ENCODE measurements at places on chromosomes 12 and 14.

- DNase-seq, result no peak
Observed at GRCh38 chr12:107558141-107558815, 127.3 kb upstream of the PWP1 start.

- DNase-seq, result no peak
Observed at GRCh38 chr14:26330982-26331381, 266.9 kb downstream of the NOVA1 start.

DNA sequence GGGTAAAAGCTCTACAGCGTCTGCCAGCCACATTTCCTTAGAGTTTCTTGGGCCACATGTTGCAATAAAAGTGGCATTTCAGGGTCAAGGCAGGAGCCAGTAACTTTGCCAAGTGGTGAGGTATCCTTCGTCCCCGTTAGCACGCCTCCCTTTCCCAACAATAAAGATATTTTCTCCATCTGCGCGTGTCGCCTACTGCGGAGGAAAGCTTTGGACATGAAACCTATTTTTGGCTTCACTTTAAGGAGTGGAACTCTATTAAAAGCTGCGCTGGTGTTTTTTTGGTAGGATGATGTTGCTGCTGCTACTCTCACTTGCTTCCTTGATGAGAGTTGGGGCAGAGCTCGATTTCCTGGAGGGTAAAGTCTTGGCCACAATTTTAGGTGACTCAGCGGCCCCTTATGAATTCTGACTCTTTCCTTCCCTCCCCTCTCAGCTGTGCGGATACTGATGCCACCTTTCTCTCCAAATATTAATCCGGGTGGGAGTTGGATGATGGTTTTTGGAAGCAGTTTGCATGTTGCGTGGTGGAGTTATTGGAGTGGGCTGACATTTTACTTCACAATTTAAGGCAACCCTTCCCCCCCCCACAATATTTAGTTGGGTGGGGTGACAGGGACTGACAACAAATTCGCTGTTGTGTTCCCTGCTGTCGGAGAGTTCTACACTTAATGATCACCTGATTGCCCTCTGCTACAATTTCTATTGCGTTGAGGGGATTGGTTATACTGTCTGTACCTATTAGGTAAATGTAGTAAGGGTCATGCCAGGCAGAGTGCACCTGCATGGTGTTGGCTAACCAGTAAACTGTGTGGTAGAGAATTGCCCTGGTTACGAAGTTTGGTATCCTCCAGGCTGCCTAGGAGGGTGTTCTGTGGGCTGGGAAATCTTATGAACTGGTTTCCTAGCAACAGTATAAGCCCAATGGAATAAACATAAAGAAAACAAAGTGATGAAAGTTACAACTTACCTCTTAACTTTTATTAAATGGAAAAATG, 1.1 kb downstream of the CCDC91 start:
- no peak for DNase-seq

DNA sequence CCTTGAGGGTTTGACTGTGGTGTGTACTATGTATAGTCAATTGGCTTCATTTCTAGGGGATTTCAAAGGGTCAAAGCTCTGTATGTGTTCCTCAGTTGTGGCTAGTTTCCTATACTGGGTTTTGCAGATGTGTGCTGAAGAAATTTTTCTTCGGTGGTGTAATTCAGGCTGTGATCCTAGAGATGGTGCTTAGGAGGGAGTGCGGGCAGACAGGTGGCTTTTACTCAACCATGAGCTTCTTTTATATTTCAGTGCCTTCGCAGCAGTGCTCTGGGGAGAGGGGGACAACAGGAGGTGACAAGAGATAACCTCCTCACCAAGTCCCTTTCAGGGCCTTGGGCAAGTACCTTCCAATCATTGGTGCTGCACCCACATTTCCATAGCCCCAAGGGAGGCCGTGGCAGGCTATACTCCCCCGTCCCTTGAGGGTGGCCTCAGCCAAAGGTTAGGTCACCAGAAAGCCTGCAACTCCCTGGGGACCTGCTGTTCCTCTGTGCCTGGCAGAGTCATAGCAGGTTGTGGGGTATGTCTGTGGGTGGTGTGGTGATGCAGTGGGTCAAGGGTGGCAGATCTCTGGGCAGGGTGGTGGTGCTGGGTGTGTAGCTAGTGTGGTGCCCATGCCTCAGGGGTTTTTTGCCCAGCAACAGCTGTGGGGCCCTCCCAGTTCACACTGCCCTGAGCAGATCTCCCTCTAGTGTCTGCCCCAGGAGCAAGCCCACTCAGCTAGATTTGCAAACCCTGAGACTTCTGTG, 37.0 kb upstream of the TMX1 start:
- DNase-seq, result no peak

DNA sequence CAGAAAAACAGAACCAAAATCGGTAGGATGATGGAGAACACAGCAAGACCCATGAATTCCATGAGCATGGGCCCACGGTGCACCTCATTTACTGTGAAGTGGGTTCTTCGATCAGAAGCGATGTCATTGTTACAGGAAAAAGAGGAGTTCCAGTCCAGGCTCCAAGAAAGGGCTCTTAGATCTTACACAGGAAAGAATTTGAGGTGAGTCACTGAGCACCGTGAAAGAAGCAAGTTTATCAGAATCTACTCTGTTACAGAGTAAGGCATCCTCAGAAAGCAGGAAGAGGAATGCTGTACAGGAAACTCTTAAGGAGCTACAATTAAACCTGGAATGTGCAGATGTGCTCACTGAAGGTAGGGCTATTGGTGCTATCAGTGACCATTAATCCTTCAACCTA, 11.6 kb upstream of the CHFR start:
- DNase-seq, result no peak
